ENCODE measurements at places on chromosomes 7 and 10.

- no peak for DNase-seq
Measured at GRCh38 chr10:74987339-74988053, 124.0 kb upstream of the SAMD8 start.

DNA sequence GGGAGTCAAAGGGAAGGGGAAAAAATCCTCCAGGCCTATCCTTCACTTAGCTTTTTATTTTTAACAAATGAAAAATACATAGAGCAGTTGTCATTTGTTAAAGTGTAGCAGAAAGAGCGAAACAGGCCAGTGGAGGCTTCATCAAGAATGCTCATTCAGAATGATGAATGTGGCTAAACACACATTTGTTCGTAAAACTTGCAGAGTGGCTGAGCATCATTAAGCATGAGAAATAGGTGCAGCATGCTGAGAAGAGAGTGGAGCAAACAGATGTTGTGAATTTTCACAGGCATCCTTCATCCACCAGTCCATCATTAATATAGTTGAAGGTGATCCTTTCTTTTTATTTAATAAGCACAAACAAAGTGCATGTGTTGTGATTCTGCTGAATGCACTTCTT lies 407.6 kb downstream of the LRMDA start:
- no peak for DNase-seq

GRCh38 chr7:135980665-135981180 lies 3.6 kb upstream of the MTPN start:
- peak; percentile 52 for DNase-seq

- DNase-seq = peak; percentile 46
Measured at GRCh38 chr7:7181519-7182155, 707 bp upstream of the C1GALT1 start.

DNA sequence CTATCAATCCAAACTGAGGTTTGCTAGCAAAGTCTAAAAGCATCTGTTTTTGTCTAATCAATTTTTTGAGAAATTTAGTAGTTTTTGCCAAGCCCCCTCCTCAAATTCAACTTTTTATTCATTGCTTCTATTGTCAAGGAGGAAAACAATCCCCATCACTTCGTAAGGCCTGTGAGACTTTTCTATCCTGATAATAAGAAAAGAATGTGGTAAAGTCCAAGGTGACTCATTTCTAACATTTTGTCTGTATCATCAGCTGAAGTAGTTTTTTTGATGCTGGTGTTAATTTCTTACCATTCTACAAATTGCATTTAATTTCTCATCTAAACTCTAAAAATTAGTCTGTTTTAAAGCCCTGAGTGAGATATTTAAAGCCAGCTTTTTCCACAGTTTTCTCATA lies 11.7 kb downstream of the ANK3 start:
- DNase-seq = no peak

DNA sequence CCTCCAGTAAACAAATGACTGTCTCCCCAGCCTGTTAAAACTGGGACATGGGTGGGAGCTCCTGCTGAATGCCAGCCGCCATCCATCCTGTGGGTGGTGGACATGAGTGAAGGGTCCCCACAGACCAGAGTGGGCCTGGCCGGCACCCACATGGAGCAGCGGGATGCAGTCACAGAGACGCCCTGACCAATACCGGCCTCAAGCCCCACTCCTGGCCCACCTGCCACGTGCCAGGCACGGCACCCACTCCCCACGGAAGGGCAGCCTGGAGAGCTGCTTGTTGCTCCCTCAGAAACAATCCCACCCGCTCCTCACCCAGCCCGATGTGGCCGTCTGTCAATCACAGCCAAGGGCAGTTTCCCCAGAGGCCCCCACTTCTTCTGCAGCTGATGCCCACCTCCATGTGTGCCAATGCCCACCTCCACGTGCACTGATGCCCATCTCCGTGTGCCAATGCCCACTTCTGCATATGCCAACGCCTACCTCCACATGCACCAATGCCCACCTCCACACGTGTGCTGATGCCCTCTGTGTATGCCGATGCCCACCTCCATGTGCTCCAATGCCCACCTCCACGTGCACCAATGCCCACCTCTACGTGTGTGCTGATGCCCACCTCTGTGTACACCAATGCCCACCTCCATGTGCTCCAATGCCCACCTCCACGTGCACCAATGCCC lies 42.8 kb upstream of the DNAAF5 start:
- no peak for DNase-seq

DNA sequence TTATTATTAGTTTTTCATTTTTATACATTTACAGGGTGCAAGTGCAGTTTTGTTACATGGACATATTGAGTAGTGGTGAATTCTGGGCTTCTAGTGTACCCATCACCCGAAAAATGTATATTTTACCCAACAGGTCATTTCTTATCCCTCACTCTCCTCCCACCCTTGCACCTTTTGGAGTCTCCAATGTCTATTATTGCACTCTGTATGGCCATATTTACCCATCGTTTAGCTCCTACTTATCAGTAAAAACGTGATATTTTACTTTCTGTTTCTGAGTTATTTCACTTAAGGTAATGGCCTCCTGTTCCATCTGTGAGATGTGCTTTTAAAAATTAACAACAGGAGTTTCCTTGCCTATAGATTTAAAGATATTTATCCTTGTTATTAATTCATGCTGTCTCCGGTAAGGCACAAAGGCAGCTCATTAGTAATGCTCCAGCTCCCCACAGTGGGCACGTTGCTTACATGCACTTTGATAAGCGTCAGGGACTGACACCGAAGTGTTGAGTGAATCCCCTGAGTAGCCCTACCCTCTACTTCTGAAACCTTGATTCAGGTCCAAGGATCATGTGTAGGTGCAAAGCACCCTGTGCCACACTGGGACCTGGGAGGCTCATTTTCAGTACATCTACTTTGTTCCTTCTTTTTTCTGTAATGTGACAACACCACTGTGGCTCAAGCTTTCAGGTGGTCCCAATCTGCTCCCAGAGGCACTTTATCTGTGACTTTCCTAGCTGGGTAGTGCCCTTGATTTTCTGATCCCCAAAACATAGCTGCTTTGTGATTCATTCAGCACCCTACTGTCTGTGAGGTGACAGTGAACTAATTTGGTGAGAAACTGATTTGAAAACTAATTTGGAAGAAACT lies 27.3 kb downstream of the HYAL4 start:
- no peak for DNase-seq

GRCh38 chr7:90661290-90662151 lies 65.4 kb downstream of the CDK14 start:
- no peak for DNase-seq

DNA sequence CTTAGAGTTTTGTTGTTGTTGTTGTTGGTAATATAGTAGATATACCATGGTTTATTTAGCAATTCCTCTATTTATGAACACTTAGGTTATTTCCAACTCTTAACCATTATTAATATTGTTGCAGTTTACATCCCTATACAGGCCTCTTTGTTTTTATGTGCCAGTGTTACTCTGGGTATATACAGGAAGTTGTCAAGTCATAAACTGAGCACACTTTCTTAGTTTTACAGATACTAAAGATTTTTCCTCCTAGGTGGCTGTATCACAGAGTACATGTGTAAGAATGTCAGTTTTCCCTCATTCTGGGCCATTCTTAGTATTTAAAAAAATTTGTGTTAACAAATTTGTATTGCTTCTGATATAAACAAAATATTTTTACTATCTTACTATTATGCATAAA lies 128.4 kb downstream of the ARL4A start:
- DNase-seq = no peak

DNA sequence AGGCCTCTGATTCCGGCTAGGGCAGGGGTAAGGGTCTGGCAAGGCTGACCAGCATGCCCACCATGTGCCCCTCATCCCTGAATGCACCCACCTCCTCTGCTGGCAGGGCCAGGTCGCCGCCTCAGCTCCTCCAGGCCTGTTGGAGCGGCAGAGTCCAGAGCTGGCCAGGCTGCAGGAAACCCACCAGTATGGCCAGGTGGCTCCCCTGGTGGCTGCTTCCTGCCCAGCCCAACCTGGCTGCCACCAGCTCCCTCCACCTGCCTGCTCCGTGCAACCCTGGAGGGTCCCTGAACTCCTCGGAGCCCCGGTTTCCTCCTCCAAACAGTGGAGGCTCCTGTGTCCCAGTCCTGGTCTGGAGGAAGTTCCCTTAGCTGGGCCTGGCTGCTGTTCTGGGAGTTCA lies 39.6 kb downstream of the MICALL2 start:
- DNase-seq = no peak

- DNase-seq = no peak
Measured at GRCh38 chr7:87075671-87076404, 16.4 kb upstream of the ELAPOR2 start.

DNA sequence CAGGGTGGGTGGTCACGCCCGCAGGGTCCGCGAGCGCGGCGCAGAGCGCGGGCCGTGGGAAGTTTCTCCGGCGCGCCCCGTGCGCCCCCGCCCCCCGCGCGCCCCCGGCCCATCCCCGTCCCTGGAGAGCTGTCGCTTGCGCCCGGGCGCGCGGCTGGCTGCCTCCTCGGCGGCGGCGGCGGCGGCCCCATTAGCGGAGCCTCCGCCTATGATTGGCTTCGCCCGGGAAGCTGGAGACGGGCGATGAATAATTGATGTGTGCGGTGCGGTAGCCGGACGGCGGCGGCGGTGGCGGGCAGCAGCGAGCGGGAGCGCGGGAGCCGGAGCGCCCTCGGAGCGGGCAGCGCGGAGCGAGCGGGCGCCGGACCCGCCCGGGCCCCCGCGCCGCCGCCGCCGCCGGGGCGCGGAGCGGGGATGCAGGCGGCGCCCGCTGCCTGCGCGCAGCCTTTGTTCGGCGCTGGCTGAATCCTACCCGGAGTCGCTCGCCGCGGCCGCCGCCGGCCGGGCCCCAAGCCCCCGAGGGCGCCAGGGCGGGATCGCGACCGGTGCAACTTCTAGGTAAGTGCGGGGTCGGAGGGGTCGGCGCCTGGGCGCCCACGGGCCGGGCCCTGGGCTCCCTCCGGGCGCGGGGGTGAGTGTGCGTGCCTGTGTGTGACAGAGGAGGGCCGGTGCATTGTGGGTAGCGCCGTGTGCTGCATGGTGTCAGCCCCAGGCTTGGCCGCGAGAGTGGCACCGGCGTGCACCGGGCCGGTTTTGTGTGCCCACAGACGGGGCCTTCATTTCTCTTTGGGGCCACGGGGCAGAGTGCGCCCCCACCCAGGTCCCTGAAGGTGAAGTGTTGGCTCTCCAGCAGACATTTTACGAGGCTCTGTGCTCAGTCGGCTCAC lies 103.8 kb upstream of the PPIF start:
- no peak for DNase-seq

GRCh38 chr10:16520900-16521299 lies 779 bp downstream of the C1QL3 start:
- no peak for DNase-seq

- no peak for DNase-seq
Measured at GRCh38 chr7:40760293-40760964, 625.6 kb downstream of the SUGCT start.

DNA sequence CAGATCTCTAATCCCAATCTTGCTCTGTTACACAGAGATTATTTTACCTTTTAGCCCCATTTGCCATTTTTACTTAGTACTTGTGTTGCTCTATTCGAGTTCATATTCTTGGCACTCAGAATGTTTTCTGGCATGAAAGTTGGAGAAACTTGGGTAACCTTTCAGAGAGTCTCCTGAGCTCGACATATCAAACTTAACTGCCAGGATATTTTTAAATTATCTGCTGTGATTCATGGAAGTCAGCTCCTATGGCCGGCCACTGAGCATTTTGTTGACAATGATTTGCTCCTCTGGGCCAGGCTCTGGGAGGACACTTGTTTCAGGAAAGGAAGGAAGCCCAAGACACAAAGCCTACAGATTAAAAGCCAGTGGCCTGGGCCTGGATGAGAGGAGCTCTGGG lies 396.7 kb downstream of the TNS3 start:
- DNase-seq = no peak

- no peak for DNase-seq
Measured at GRCh38 chr10:43174969-43175368, 36.7 kb downstream of the CSGALNACT2 start.

DNA sequence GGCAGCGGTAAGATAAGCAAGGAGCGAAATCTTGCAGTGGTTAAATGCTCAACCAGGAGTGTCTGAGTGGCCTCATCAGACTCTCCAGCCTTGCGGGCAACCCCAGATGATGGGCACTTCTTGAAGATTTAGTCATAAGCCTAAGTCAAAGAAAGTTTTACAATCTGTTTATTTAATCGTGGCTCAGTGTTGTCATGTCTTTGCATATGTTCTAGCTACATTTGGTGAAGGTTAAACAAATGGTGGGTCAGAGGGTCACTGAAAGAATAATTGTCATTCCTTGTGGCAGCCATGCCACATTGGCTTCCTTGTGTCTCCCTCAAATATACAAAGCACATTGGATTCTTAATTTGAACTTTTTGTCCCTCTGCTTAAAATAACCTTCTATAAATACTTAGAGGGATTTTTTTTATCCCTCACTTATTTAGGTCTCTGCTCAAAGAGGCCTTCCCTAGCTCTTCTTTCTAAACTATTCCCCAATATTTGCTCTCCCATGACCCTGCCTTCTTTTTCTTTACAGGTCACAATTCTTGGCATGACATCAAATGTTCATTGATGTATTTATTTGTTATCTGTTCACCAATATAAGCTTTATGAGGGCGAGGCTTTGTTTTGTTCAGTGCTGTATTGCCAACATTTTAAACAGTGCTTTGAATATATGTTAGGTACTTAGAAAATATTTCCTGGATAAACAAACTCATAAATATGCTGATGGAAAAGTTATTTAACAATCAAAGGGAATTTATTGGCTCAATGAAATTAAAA lies 68.7 kb downstream of the NEUROD6 start:
- no peak for DNase-seq

DNA sequence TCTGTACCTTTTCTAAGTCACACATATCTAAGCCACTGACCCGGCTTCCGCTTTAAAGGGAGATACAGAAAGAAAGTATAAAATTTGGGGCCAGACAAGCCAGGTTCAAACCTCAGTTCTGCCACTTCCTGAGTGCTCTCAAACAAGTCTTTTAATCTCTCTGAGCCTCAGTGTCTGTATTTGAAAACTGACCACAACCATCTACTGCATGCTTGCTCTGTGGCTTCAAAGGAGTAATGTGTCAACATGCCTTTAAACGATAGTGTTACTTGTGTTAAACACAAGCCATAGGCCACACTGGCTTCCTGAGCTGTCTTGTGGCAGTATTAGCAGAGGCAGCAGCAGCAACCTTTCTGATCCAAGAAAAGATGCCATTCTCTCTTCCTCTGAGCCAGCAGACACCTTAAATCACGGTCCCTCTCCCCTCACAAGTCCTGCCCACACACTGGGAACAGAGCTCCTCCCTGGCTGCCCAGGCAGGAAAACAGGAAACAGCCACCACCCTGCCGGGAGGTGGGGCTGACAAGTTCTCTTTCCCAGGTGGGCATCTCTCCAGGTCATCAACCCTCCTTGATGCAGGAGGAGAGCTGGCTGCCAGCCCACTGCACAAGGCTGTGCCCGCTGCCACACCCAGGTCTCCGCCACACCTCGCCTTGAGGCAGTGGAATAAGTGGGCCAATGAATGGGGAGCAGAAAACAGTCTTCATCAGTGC lies 10.7 kb downstream of the HIP1 start:
- peak; percentile 34 for DNase-seq

DNA sequence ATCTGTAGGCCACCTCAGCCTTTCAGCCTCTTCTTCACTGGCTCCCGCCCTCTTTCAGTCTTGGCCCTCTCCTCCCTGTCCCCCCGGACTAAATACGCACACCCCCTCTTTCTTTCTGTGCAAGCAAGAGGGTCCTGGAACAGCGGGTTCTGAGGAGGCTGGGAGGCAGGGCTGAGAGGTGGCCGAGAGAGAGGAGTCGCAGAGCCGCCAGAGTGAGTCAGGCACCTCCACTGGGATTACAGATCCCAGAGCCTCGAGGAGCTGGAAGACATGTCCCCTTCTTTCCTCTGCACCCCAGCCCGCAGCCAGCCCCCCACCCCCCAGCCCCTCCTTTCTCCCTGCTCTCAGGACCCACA lies 182 bp downstream of the CCDC136 start:
- no peak for DNase-seq

GRCh38 chr10:110221044-110221720 lies 13.8 kb downstream of the MXI1 start:
- no peak for DNase-seq

Data from T-helper 1 cell (primary cell).